Stimulated activated CD4-positive, alpha-beta T cell treated with anti-CD3 and anti-CD28 coated beads, TNF-alpha, amount 100 ng/mL, for 4 hours (primary cell): ENCODE measurements at places on chromosomes 11 and 22.

- no peak for DNase-seq
Observed at GRCh38 chr11:6655020-6655789, 404 bp downstream of the DCHS1 start.

DNA sequence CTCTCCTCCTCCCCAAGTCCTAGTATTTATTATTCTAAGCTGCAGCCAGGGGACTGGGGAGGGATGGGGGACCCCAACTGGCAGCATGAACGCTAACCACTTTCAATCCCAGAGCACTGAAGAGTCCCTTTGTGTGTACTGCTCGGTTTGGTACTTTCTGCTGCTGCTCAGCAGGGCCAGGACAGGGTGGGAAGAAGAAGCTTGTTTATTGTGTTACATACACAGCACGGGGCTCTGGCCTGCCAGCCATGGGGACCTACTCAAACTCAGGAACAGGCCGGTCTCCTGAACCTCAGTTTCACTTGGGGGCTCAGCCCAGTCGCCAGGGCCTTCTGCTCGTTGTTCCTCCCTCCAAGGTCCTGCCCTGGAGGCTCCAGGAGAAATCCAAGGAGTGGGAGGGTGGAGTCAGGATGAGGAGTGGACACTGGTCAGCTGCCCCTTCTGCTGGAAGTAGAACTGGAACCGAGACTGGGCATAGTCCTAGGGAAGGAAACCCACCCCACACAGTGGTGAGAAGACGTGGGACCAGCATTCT lies 616 bp upstream of the CPT1B start:
- DNase-seq, result no peak

DNA sequence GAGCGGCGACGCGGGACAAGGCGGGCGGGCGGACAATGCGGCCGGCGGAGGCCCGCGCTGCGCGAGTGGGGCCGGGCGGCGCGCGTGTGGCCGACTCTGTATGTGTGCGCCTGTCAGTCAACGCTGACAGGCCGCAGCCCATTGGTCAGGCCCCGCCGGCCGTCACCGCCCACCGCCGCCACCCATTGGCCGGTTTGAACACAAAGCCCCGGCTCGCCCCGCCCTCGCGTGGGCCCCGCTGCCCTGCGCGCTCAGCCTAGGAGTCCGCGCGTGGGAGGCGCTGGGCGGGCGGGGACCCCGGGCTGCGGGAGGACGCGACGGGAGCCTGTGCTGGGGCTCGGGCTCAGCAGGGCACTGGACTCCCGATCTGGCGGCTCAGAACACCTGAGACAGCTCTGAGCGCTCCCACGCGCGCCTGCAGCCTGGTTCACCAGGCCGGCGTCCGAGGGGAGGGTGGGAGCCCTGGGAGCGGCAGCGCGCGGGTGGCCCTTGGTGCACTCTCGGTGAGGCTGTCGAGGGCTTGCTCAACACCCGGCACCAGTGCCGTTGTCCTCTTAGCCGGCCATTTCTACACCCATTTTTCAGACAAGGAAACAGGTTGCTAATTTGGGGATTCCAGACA lies at the start of gene SUN2:
TSS of gene SUN2 (minus strand) at position 88 of the 622 bp plus-strand sequence. CDS start 3,370 bp downstream, outside the sequence.
- peak; percentile 89 for DNase-seq

GRCh38 chr11:11710556-11710955 lies 88.8 kb upstream of the GALNT18 start:
- DNase-seq, result no peak
